ENCODE measurements at places on chromosomes 11 and 22.
A peak's percentile ranks its signal among the peaks of the same experiment; 100 is the strongest.

GRCh38 chr11:45897556-45897955, 9.5 kb downstream of the FREY1 start:
- DNase-seq, result no peak

DNA sequence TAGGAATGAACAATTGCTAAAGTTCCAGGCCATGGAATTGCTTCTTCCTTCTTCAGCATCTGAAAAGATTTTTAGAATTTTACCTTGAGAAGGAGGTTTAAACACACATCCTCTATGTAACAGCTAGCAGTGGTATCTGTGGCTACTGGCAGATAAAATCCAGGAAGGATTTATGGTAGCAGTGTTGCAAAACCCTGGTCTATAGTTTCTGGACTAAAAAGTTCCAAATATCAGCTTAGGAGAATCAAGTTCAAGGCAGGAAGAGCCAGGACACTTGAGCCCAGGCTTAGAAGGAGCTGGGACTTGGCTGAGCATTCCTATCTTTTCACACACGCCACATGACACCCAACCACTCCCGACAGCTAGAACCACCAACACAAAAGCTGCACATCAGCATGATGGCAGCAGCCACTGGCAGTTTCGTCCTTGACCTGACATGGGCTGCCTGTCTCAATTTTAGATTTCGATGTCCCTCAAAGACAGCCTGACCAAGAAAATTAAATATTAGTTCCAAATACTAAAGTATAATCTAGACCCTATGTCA, 14.1 kb downstream of the LARGE2 start:
- no peak for DNase-seq

DNA sequence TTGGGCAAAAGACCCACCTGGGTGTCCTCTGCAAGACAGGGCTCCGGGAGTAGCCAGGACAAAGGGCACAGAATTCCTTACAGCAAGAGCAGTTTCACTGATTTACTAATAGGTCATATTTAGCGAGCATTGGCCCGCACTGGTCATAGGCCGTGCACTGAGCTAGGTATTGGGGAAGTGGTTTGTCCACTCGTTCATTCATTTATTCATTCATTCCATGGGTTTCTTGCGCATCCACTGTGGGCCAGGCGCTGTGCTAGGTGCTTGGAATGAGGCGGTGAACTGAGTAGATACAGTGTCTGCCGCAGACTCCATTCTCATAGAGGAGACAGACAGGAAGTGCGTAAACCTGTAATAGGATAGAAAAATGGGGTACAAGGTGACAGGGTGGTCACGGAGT, 13.2 kb upstream of the LINC01488 start:
- no peak for DNase-seq

- DNase-seq, result no peak
Measured at GRCh38 chr11:27293515-27294417, 69.2 kb downstream of the CCDC34 start.

DNA sequence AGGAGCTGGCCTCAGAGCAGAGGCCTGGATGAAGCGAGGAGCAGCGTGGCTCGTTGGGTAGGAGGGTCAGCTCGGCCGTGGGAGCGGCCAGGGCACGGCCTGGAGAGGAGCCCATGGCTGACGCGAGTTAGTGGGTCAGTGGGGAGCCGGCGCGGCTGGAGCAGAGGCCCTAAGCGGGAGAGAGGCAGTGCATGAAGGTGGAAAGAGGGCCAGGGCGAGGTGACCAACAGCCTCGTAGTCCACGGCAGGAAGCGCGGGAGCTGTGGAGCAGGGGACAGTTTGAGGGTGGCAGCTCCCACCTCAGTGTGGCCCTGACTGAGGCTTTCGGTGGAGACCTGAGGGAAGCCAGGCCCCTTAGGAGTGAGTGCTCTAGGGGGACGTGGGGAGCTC, 24.1 kb downstream of the DCPS start:
- no peak for DNase-seq

GRCh38 chr11:75320046-75320618, 31.3 kb downstream of the ARRB1 start:
- no peak for DNase-seq

- DNase-seq, result peak; percentile 50
Measured at GRCh38 chr22:49197505-49197904, 630.2 kb downstream of the BRD1 start.

DNA sequence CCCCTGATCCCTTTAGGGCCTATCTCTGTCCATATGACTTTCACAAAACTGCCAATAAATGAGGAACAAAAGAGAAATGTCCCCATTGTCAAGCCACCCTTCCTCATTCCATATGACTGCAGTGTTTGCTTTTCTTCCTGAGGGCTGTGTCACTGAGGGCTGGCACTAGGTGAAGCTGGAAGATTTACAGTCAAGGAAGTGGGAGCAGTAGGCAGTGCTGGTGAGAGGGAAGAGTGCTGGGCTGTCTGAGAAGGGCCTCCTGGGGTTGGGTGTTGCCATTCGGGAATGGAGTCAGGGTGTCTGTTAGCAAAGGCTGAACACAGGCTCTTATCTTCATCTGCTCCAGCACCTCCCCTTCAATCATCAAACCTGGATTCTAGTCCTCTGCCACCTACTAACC, 30.9 kb downstream of the INSC start:
- DNase-seq, result no peak

GRCh38 chr11:60923326-60923725, 934 bp upstream of the TMEM132A start:
- DNase-seq, result no peak

- DNase-seq, result no peak
Measured at GRCh38 chr11:73951797-73952196, 971 bp downstream of the DNAJB13 start.

- no peak for DNase-seq
Measured at GRCh38 chr11:134101282-134101681, 32.4 kb downstream of the JAM3 start.

- DNase-seq, result no peak
Measured at GRCh38 chr22:36921309-36922104, 8.1 kb downstream of the CSF2RB start.

DNA sequence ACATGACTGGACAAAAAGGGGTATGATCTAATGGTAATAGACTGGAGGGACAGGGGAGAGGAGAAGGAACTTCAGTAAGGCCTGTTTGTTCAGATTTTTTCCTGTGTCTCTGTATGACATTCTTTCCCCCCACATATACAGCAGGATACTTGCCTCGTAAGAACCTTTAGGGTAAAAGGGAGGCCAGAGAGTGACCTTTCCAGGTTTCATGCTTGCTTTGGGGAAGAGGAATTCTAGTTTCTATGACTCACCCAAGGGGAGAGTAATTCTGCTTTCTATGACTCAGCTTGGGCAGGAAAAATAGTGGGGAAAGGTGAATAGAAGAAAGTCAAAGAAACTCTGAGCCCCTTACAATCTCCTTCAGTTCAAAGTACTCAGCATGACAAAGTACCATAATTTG, 457.0 kb downstream of the DLG2 start:
- no peak for DNase-seq

- DNase-seq, result no peak
Measured at GRCh38 chr11:111095327-111095726, 150.2 kb upstream of the POU2AF2 start.

DNA sequence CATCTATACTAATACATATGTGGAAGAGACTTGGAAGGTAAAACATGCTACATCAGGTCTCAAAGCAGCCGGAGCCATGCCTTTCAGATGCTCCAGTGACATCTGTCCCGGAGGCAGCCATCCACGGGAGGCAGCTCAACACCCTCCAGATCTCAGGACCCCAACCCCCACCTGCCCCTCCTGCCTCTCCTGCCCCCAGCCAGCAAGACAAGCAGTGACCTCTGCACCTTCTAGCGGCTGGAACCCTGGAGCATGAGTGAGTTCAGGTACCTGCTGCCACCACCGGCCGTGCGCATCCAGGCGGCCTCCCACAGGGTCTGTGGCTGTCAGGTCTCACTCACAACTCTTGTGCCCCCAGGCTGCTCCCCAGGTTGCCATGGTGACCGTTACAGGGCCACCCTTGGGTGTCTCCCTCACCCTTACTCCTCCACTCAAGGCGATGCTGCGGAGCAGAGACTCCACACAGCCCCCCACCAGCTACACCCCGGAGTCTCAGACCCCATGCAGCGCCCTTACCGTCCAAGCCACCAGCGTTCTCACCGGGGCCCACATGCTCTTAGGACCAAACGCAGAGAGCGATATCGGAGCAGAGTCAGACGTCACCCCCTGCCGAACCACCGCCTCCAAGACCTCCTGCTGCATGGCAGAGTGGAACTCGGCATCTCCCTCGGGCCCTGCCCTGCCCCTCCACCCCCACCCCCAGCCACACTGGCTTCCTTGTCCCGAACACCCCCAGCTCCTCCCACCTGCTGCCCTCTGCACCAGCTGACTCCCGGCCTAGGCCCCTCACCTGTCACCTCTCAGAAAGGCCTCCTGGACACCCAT, 34.7 kb downstream of the CERK start:
- DNase-seq, result no peak

GRCh38 chr11:95767498-95767897, 22.1 kb downstream of the FAM76B start:
- DNase-seq, result no peak

DNA sequence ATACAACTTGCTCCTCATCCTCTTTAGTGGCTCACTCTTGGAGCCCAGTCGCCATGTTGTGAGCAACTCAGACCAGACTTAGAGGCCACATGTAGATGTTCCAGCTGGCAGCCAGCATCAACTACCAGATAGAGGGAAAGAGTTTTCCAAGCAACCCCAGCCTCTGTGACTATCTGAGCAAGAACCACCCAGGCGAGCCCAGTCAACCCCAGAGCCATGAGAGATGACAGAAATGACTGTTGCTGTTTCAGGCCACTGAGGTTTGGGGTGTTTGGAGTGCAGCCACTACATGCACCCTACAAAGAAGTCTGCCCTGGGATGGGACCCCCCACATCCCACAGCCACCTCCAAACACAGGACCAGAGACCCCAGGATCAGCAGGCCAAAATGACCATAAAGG, 24.8 kb upstream of the CLDN5 start:
- no peak for DNase-seq

DNA sequence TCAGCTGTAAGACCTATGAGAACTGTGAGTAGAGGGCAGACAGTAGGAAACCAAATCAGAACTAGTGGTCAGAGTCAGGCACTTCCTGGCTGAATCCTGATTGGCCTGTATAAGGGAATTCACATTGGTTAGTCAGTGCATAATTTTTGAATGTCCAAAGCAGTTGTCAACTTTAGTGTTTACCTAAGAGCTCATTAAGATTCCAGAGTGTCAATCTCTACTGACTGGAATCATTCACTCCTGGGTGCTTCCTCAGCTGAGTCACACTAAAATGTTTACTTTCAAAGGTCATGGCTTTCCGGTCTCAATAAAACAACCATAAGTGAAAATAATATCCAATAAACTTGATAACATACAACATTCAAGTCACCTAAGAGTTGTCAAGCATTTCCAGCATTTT, 306.1 kb downstream of the C11orf87 start:
- no peak for DNase-seq

DNA sequence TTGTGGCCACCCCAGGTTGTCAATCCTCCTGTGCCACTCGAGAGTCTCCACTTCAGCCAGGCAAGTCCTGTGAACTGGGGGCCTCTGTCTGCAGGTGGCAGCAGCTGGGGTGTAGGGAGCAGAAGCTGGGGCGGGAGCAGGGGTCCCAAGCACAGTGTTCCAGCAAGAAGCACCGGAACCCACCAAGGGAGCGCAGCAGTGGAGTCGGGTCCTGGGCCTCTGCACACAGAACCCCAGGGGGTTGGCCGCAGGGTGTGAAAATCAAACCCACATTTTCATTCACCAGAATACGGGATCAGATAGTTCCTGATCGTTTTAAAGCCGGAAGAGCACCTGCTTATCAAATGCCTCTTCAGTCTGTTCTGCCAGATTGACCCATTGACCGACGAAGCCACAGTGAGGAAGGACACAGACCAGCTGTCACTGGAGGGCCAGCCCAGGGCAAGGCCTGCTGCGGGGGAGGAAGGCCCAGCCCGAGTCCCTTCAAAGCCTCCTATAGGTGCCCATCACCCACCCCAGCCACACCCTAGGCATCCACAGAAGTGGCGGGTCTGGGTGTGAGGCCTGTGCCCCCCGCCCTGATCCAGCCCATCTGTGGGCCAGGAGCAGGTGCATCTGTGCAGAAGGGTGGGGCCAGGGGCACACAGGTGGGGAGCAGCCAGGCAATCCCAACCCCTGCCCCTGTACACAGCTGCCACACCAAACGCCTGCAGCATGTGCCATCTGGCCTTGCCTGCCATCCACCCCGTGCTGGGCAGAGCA, 34.1 kb downstream of the RSPH14 start:
- no peak for DNase-seq

DNA sequence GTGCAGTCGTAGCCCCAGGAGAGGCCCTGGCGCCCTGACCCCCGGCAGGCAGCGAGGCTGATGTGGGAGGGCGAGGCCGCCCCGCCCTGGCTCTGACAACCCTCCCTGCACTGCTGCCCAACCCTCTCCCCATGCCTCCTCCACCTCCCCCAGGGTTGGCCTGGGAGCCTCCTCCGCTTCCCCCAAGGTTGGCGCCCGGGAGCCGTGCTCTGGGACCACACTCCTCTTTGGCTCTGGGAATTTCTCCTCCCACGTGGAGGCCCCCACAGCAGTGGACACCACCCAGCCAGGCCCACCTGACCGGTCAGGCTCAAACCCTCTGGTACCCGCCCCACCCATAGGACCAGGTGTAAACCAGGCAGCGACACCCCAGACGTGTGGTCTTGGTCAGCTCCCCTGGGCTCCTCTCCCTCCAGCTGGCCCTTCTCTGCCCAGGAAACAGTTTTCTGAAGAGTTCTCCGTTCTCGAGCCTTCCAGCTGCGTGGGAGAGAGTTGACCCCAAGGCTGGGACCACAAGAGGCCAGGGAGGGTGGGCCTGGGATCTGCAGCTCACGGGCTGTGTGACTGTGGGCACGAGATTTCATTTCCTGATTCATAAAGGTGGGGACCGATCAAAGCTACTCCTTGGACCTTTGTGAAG, 39.5 kb upstream of the BRSK2 start:
- DNase-seq, result peak; percentile 23

GRCh38 chr11:62026739-62027370, 59.4 kb upstream of the FTH1 start:
- no peak for DNase-seq

DNA sequence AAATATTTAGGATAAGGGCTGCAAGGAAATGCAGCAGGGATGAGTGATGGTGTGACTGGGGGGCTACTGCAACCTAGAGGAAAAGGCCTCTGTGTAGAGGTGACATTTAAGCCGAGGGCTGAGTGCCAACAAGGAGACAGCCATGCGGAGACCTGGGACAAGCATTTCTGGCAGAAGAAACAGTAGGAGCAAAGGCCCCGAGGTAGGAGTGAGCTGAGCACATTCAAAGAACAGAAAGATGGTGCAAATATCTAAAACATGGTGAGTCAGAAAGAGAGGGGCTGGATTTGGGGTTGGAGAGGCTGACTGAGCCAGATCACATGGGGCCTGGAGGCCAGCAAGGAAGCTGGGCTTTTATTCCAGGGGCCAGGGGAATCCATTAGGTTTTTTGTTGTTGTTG, 55.1 kb upstream of the INCENP start:
- no peak for DNase-seq

GRCh38 chr11:128604723-128605122, 17.4 kb upstream of the ETS1 start:
- no peak for DNase-seq

Measured in H9 (cell line).